ENCODE measurements at places on chromosomes 1 and 21.

DNA sequence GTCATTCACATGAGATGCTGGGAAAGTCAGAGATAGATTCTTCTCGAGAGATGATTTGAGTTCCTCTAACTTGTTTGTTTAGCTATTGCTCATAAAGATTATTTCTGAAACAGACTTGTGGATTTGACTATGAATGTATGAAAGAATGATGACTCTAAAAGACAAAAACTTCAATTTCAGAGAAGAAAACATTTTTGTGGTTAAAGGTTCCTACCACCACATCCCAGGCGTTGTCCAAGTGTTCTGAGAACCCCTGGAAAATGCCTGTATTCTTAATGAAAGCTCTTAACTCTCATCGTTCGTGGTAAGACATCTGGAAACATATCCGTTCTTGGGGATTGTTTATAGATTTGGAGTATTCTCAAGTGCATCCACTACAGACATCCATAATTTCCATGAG lies 228.7 kb downstream of the BARHL2 start:
- DNase-seq = no peak

DNA sequence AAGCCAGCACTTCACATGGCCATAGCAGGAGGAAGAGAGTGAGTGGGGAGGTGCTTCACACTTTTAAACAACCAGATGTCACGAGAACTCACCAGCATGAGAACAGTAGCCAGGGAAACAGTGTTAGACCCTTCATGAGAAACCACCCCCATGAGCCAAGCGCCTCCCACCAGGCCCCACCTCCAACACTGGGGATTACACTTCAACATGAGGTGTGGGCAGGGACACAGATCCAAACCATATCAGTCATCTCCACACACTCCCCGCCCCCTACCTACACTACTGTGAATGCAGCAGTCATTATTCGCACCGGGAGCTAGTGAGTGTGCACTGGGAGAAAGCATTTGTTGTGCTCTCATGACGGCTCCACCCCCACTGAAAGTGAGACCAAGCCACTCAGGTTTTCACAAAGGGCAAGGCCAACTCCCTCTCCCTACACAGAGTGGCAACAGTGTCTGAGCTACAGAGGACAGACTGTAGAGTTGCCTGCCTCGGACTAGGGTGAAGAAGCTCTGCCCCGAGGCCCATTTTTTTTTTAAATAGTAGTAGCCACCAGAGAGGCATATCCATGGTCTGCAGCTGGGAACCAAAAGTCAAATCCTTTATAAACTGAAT lies 125.6 kb downstream of the BARHL2 start:
- no peak for DNase-seq

DNA sequence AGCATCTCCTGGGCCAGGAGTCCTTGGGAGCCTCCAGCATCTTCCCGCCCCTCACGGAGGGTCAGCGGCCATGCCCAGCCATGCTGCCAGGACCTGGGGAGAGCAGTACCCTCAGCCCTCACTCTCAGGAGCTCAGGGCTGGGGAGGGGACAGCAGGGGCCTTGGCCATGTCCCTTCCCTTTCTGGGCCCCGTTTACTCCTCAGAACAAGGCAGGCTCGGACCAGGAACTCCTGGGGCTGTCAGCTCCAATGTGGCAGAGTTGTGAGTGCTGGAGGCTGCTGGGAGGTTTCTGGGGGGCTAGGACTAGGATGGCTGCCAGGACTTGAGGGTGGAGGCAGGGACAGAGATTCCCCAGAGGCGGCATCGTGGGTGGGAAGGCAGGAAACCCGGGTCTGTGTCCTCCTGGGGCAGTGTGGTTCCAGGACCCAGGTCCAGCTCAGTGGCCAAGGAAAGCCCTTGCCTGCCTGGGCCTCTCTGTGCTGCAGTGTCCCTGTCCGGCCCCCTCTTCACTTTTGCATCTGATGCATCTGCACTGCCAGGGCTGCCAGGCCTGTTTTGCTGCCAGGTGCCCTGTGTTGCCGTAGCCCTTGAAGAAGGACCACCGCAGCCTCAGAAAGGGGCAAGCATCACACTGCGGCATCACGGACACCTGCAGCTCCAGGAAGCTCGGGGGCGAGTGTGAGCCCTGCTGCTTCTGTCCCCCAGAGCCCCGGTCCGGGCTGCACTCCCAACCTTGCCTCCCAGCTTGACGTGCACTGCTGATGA lies 223.9 kb downstream of the CAMTA1 start:
- DNase-seq = no peak

DNA sequence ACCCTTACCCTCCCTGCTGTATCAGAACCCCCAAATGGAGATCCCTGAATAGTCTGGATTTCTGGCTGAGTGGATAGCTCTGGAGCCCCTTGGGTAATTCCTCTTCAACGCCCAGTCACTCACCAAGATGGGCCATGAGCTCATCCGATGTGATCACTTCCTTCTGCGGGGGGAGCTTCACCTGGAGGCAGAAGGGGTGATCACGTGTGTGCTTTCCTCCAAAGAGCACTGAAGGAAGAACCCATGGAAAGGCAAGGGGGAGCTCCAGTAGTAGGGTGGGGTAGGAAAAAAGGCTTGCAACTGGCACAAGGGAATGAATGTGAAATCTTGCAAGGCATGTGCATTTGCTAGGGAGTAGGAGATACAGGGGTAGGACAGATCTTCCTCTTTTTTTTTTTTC lies 5.1 kb downstream of the MINDY1 start:
- no peak for DNase-seq

All from neural progenitor cell (in vitro differentiated cells).